ENCODE measurements at places on chromosomes 7 and 10.

DNA sequence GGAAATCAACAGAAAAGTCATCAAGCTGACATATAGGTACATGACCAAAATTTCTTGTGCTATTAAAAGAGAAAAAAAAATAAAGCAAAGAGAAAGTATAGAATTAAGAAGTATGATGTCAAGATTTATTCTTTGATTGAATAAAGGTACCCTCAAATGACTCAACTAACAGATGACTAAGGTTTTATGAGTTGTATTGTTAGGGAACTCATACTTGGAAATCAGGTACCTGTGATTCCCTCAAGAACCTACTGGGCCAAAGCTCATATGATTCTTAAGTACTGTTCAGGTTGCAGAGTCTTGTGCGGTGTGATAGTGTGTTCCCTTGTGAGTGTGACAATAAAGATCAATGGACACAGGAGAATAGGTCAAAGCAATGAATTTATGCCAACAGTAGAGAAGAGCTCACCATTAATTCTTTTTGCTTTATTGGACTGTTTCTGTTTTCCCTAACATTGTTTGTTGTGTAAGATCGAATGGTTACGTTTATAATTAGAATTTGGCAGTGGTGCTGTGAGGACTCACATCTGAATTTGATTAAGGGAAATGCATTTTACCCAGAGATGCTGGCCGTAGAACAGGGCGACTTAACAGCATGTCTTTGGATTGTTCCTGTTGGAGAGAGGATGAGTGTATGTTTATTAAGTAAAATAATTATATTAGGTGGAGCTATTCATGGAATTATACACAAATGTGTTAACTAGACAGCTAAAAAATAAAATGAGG lies 293.2 kb upstream of the SEMA3D start:
- DNase-seq = no peak

DNA sequence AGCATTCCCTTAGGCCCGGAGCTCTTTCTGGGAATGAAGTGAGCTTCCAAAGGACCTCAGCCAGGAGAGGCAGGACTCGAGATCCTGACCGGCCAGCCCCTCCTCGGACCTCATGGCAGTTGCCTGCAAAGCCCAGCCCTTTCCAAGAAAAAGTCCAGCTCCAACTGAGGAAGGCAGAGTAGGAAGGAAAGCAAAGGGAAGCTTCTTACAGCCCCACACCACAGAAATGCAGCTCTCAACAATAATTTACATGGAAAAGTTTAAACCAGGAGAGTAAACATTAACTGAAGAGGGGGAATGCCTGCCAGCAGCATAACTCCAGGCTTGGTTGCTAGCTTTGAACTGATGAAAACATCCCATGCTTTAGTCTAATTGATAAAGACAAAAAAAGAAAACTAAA lies 153.9 kb upstream of the PFKP start:
- DNase-seq = no peak

DNA sequence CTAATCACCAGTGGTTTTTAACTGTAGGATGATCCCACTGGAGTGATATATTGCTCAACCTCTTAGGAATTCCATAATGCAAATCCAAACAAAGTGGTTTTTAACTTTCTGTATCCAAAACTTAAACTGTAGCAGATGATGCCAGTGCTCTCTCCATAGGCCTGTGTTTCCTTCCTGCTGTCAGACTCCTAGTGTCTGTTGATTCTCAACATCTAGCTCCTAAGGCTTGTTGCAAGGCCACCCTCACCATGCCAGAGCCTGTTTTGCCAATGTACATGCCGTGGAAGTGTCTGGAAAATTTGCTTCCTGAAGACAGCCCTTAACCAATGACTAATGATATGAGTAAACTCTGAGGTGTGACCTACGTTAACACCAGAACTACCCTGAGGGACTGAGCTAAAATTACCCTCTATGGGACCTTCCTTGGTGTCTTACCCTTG lies 39.3 kb downstream of the C1GALT1 start:
- DNase-seq = no peak

DNA sequence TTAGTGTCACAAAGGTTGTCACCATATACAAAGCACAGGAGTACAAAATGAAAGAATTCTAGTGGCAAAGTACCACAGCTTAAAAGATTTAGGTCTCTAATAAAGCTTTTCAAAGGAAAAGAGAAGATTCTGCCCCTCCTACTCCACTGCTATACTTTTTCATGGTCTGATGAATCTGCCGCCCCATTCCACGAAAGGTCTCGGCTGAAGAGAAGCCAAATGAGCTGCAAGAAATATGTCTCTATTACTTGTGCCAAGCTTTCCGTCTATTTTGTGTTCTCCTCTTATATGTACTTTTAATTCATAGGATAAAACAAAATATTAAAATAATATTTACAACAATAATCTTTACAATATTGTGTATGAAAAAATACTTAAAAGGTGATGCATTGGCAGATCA lies 222.6 kb downstream of the ANK3 start:
- no peak for DNase-seq

Data from glutamatergic neuron (in vitro differentiated cells).